ENCODE measurements at places on chromosomes 16 and 17.

GRCh38 chr16:24943471-24943870 lies 71.7 kb downstream of the ARHGAP17 start:
- no peak for DNase-seq

DNA sequence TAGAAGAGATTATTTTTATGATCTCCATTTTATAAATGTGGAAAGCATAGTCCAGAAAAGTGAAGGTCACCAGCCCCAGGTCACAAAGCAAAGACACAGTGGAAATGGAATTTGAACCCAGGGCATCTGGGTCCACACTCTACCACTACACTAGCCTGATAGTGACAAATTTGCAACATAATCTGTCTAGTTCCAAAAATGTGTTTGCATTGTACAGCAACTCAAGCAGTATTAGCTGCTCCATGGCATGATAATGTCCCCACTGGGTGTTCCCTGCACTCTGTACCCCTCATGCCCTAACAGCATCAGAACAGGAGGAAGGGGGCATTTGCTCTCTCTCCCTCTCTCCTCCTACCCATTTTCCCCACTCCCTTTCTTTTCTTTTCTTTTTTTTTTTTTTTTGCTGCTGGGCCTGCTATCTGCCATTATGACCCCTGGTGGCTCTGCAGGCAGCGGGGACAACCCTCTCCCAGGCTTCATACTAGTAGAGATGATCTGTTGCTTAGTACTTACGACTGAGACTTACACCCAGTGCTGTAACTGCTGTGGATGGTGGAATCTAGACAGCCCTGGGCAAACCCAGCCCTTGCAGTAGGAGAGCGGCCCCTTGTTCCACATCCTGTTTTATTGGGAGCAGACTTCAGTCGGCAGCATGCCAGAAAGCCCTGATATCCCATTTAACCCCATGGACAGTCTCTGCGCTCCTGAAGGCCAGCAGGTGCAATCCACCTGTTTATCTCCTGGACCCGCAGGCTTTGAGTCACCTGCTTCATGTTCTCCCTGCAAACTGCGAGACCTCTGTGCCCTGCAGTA lies 306.3 kb downstream of the SOX9 start:
- no peak for DNase-seq

- DNase-seq = no peak
Observed at GRCh38 chr16:24156777-24157176, 99.4 kb upstream of the CACNG3 start.

DNA sequence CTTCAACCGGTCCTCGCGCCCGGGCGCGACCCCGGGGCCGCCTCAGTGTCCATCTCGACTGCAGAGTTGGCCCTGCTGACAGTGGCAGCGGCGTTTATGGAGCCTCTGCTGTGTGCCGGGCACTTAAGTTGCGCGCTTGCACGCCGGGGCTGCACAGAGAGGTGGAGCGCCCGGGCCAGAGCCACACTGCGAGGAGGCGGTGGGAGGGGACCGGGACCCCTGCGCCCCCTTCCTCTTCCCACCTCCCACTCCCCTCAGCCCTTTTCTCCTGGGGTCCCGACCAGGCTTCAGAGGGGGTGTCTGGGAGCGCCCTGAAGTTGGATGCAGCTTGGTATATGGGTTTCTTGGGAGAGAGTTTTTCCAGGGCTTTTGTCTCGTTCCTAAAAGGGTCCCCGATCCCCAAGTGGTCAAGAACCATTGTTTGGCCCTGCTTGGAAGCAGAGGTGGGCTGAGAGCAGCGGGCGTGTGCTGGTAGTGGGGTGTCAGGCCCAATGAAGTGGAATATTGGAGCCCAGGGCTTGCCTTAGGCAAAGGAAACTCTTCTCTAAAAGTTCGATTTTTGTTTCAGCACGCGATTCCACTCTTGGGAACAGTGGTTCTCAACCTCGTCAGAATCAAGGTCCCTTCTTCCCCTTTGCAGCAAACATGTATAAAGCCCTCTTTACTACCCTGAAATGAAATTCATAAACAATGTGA lies 605 bp downstream of the MRTFB start:
- no peak for DNase-seq

DNA sequence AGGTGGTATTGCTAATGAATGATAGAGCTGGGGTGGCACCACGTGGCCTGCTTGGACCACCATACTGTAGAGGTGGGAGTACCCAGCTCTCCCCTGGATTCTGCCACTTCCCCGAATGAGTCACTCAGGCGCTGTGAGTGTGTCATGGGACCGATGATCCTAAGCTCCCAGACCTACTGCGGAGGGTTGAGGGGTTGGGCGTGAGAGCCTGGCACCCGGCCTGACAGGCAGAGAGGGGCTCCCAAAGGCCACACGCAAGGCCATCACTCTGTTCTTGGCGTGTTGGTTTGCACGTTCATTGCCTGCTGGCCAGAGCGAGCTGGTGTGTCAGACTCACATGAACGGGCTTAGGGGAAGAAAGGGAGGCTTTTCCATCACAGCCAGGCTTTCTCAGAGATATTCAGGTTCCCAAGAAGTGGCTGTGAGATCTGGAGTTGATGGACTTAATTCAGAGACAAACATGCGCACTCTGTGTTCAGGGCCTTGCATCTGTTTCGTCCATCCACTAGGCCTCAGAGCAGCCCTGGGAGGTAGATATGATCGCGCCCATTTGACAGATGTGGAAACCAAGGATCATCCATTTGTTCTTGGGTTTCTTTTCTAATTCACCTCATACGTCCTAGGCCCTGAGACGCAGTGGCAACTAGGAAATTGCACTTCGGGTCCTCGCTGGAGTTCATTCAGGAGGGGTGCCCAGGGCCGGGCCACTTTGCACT lies 41.4 kb downstream of the CMIP start:
- DNase-seq = no peak

- DNase-seq = no peak
Observed at GRCh38 chr17:64343833-64344637, 46.6 kb downstream of the PECAM1 start.

- DNase-seq = no peak
Observed at GRCh38 chr17:21239680-21240368, 13.4 kb downstream of the NATD1 start.
